ENCODE measurements at places on chromosomes 3 and 15. TPM values are rescaled to one million over a fixed set of nuclear protein-coding genes. Genes with fewer than 3 reads are reported as not detected.

Gene SPATA12
- total RNA-seq, result 0.22 TPM

Gene SHC4
- 0.26 TPM for total RNA-seq

Gene FBXO40
- 0.15 TPM for total RNA-seq

Gene HDC
- not detected for total RNA-seq

Gene ARHGEF26
- 13.7 TPM for total RNA-seq

Gene ALPK3
- 17.7 TPM for total RNA-seq

Gene CHRD
- total RNA-seq, result 1.9 TPM

Gene PPM1L
- 7.9 TPM for total RNA-seq
